HFF-Myc (cell line): ENCODE measurements at places on chromosomes 16 and 17.
A peak's percentile ranks its signal among the peaks of the same experiment; 100 is the strongest.

DNA sequence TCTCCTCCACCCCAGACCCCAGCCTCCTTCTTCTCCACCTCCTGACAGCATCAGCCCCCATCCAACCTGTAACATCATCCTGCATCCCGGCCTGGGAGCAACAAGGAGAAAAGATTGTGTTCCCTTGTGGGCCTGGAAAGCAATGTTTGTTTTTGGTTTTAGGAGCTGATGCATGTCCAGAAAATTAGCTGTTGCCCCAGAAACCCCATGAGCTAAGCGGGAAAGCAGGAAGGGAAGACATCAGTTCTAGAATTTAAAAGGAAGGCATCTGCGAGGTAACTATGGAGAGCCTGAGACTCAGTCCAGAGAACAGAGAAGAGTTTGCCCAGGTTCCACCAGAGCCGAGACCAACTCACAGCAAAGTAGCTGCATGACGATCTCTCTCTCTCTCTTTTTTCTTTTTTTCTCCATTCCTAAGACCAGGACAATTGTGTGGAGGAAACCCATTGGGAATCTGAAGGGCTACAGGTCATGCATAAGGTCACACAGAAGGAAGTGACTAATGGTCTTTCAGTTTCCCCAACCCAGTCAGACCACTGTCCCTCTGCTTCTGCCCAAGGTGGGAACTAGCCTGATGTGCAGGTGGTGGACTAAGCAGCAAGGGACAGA, 124.4 kb downstream of the SLC39A11 start:
- no peak for DNase-seq

- no peak for DNase-seq
Observed at GRCh38 chr17:72900654-72900971, 191.9 kb downstream of the SLC39A11 start.

- peak; percentile 59 for DNase-seq
Observed at GRCh38 chr16:75443298-75443697, 10.0 kb upstream of the CFDP1 start.

GRCh38 chr17:41563607-41564170, 8.2 kb downstream of the KRT9 start:
- no peak for DNase-seq

DNA sequence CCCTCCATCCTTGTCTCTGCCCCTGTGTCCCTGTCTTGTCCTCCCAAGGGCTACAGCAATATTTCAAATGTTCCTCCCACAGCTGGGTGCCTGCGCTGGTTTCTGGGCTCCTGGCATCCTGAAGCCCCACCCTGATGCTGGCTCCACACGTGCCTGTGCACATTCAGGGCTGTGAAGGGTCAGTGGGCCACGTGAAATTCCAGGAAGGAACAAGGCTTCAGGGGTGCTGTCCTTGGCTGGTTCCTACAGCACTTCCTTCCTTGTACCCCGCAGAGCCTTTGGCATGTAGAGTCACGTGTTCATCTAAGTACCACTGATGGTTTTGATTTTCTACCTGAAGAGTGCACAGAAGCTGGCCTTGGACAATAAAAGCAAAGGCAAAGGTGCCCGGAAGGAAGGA, 57.7 kb upstream of the NLK start:
- no peak for DNase-seq
